ENCODE measurements at places on chromosomes 7 and 10.

DNA sequence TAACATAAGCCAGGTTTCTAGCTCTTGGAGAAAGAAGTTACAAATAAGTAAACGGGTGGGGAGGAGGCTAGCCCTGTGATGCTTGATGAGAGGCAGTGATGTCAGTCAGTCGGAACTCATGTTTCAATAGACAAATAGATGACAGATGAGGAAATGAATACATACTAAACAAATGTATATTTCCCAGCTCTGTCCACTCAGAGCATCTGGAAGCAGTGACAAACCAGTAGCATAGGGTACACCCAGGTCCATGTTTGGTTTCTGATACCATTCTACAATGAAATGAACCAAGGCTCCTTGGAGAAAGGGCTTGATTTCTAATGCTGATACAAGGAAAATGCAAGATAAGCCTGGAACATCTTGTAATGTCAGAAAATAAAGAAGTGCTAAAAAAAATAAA, 30.6 kb downstream of the PODXL start:
- no peak overlapping the region for H3K27ac ChIP-seq
- no peak for DNase-seq
- H3K4me3 ChIP-seq: no peak overlapping the region
- H3K36me3 ChIP-seq: no peaks in the 10 kb centered on the region

- H3K27ac ChIP-seq: no peak overlapping the region
- peaks cover 15% of the 10 kb centered on the region for H3K4me1 ChIP-seq
- no peaks in the 10 kb centered on the region for H3K27me3 ChIP-seq
- no peak for DNase-seq
Observed at GRCh38 chr7:91228927-91229558, 35.2 kb upstream of the FZD1 start.

GRCh38 chr7:1674161-1675035, 4.3 kb downstream of the ELFN1 start:
- DNase-seq: no peak
- peaks cover 2% of the 10 kb centered on the region for H3K27me3 ChIP-seq
- H3K4me1 ChIP-seq: peaks cover 17% of the 10 kb centered on the region
- H3K27ac ChIP-seq: no peak overlapping the region
- peaks cover 3% of the 10 kb centered on the region for H3K36me3 ChIP-seq

DNA sequence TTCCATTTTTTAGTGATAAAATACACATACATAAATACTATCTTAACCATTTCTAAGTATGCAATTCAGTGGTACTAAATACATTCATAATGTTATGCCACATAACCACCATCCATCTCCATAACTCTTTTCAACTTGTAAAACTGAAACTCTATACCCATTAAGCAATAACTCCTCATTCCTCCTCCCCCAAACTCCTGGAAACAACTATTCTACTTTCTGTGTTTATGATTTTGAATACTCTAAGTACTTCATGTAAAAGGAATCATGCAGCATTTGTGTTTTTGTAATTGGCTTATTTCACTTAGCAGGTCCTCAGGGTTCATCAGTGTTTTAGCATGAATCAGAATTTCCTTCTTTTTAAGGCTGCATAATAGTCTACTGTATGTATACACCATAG, 131.8 kb downstream of the TES start:
- H3K27me3 ChIP-seq: no peaks in the 10 kb centered on the region
- no peak for DNase-seq
- H3K4me3 ChIP-seq: no peak overlapping the region

DNA sequence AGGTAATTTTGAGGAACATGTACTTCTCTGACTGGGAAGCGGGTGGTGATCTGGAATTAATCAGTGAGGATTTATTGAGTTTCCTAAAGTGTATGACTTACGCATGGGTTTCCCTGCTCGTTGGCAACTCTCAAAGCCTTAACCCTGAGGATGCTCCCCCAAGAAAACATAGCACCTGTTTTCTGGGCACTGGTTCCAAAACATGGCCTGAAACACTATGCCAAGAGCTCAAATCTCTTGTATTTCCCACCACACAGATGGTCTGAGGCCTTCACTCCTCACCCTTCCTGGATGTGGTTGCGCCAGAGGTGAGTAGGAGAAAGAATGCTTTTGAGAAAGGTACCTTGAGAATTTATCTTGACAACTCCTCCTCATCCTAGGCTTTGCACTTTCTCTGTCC, 250.4 kb downstream of the FZD1 start:
- H3K36me3 ChIP-seq: no peaks in the 10 kb centered on the region
- DNase-seq: no peak
- H3K4me3 ChIP-seq: no peak overlapping the region
- no peaks in the 10 kb centered on the region for H3K27me3 ChIP-seq

DNA sequence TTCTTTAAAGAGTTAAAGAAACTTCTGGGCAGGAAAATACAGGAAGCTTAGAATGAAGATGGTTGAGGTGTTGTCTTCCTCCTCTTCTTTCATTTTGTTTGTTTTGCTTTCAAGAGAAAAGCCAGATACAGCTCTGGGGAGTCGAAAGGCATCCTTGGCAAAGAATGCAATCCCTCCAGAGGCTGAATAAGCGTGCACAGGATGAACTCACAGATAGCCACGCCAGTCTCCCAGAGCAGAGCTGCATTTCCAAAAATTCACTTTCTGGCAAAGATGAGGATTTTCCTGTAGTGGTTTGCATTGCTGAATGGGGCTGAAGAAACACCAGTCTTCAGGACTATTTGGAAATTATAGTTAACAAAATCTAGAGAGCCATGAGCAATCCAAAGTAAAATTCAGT, 336.4 kb downstream of the NRG3 start:
- H3K36me3 ChIP-seq: no peaks in the 10 kb centered on the region
- H3K27ac ChIP-seq: peak overlapping the region; percentile 6
- H3K4me3 ChIP-seq: no peak overlapping the region
- peak; percentile 12 for DNase-seq
- peaks cover 5% of the 10 kb centered on the region for H3K4me1 ChIP-seq

DNA sequence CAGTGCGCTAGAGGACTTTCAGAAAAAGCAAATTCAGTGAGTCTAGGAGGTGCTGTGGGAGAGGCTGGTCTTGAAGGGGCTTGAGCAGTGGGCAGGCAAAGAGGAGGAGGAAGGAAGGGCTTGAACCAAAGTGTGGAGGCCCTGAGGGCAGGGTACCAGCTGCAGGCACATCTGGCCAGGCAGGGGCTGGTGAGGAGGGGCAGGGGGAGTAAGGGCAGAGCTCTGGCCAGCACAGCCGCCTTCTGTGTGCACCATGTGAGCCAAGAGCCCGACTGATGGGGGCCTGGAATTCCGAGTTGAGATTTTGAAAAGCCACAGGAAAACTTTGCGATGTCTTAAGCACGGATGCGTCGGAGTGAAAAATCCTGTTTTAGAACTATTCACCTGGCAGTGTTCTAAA, 74.5 kb downstream of the PRPF18 start:
- H3K27me3 ChIP-seq: no peaks in the 10 kb centered on the region
- H3K4me1 ChIP-seq: no peaks in the 10 kb centered on the region
- H3K36me3 ChIP-seq: peaks cover 96% of the 10 kb centered on the region
- peak overlapping the region; percentile 36 for H3K27ac ChIP-seq

- no peaks in the 10 kb centered on the region for H3K36me3 ChIP-seq
- no peak for DNase-seq
- no peak overlapping the region for H3K4me3 ChIP-seq
- H3K27ac ChIP-seq: no peak overlapping the region
Observed at GRCh38 chr7:41096917-41097316, 606.0 kb downstream of the INHBA start.

- no peaks in the 10 kb centered on the region for H3K36me3 ChIP-seq
- no peak overlapping the region for H3K4me3 ChIP-seq
- H3K27me3 ChIP-seq: no peaks in the 10 kb centered on the region
- peaks cover 9% of the 10 kb centered on the region for H3K4me1 ChIP-seq
Observed at GRCh38 chr10:101708073-101708472, 13.1 kb upstream of the FBXW4 start.

DNA sequence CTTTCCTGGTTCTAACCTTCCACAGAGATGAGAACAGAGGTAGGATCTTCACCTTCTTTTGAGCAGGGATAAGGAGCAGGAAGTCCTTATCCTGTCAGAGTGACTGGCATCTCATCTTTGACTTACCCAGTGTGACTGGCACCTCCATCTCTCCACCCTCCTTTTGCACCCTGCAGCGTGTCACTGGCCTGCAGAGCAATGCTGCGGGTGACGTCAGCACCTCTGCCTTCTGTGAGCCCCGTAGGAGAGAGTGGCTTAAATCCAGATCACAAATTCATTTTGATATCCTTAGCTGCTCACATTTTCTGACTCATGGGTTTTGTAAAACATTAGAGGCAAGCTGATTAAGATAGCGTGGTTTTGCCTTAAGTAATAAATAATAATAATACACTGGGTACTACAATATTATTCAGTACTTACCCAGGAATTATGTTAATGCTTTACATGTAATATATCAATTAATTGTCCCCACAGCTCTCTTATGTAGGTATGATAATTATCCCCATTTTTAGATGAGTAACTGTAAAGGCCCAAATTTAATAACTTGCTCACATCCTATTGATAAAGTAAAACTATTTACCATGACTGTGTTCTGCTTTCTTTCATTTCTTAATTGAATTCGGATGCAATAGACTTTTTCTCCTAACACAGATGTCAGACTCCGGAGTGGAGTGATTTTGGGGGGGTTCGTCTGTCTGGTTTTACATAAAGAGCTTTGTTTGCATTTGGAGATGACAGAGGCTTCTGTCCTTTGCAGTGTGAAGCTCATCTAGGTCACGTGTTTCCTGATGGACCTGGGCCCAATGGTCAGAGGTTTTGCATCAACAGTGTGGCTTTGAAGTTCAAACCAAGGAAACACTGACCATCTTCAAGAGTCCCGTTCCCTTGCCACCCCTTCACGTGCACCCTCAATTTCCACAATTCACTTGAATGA, 24.9 kb downstream of the MSRB2 start:
- H3K27ac ChIP-seq: no peak overlapping the region
- H3K4me1 ChIP-seq: no peaks in the 10 kb centered on the region
- H3K4me3 ChIP-seq: no peak overlapping the region
- peaks cover 44% of the 10 kb centered on the region for H3K36me3 ChIP-seq
- DNase-seq: no peak
- H3K27me3 ChIP-seq: no peaks in the 10 kb centered on the region

GRCh38 chr7:50684011-50684712, 98.5 kb downstream of the GRB10 start:
- no peak for DNase-seq

DNA sequence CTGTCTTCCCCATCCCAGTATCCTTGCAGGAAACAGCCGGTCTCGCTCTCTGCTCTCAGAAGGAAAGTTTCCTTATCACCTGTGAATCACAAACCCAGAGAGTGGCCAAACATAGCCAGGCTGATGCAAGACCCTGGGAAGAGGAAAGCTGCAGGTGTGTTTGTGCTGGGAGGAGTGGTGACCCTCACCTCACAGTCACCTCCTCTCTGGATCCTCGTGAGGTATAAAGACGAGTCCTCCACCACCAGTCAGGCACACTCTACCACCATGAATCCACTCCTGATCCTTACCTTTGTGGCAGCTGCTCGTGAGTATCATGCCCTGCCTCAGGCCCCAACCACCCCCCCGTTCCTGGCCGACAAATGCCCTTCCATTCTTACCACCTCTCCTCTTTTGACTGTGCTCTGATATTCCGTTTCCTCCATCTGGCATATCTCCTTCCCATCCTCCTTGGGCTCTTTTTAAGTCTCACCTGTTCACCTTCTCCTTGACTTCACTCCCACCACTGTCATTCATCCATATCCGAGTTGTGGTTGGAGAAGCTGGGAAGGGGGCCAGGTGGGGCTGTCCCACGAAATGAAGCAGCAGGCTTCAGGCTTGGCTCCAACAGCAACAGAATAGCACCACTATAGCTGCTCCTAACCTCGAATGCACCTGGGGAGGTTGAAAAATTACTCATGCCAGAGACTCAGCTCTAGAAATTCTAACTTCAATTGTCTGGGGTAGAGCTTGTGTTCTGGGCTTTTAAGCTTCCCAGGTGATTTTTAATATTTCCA, at the start of gene PRSS1:
PRSS1 (plus strand) TSS at position 255 of the 776 bp plus-strand sequence; CDS start at position 268, 13 bp downstream.
- H3K27ac ChIP-seq: no peak within 1 kb of the TSS
- no peaks in the 10 kb centered on the region for H3K36me3 ChIP-seq
- H3K4me3 ChIP-seq: no peak within 1 kb of the TSS
- H3K27me3 ChIP-seq: no peaks in the 10 kb centered on the region
- DNase-seq: no peak
- H3K4me1 ChIP-seq: no peaks in the 10 kb centered on the region

- H3K27ac ChIP-seq: no peak overlapping the region
- H3K36me3 ChIP-seq: peaks cover 5% of the 10 kb centered on the region
- no peak for DNase-seq
- no peak overlapping the region for H3K4me3 ChIP-seq
- H3K4me1 ChIP-seq: peaks cover 3% of the 10 kb centered on the region
Observed at GRCh38 chr10:118692872-118693271, 61.9 kb downstream of the CACUL1 start.

GRCh38 chr7:30660331-30661255, 21.7 kb downstream of the CRHR2 start:
- DNase-seq: no peak
- H3K4me1 ChIP-seq: no peaks in the 10 kb centered on the region
- H3K27ac ChIP-seq: no peak overlapping the region
- H3K27me3 ChIP-seq: no peaks in the 10 kb centered on the region

- no peaks in the 10 kb centered on the region for H3K27me3 ChIP-seq
- no peak for DNase-seq
- H3K27ac ChIP-seq: no peak overlapping the region
- H3K36me3 ChIP-seq: peaks cover 11% of the 10 kb centered on the region
Observed at GRCh38 chr10:34119456-34119855, 695.6 kb downstream of the PARD3 start.

GRCh38 chr10:44935201-44935965, 24.2 kb upstream of the RASSF4 start:
- no peak overlapping the region for H3K27ac ChIP-seq
- H3K36me3 ChIP-seq: no peaks in the 10 kb centered on the region
- H3K4me3 ChIP-seq: no peak overlapping the region
- no peak for DNase-seq
- peaks cover 5% of the 10 kb centered on the region for H3K27me3 ChIP-seq
- peaks cover 2% of the 10 kb centered on the region for H3K4me1 ChIP-seq

GRCh38 chr10:86164174-86164774, 202.3 kb downstream of the GRID1 start:
- no peak for DNase-seq
- no peaks in the 10 kb centered on the region for H3K36me3 ChIP-seq
- H3K27me3 ChIP-seq: peaks cover 2% of the 10 kb centered on the region
- H3K4me1 ChIP-seq: no peaks in the 10 kb centered on the region
- H3K27ac ChIP-seq: no peak overlapping the region

DNA sequence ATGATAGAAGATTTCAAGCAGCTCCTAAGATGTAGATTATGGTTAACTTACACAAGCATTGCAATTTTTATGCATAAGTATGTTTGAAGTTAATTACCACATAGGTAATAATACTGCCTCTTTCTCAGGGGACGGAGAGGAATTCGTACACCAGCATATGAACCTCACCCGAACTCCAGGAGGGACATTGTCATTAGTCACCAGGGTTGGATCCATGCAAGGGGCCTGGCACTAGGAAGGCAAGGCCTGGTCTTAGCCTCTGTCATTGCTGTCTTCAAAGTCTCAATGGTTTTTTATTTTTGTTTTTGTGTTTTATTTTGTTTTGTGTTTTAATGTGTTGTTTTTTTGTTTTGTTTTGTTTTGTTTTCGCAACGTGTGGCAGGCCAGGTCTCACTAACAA, 145.6 kb upstream of the PPP2R2D start:
- DNase-seq: no peak
- H3K4me1 ChIP-seq: peaks cover 33% of the 10 kb centered on the region
- H3K27me3 ChIP-seq: peaks cover 3% of the 10 kb centered on the region
- H3K27ac ChIP-seq: no peak overlapping the region
